Activated gamma-delta T cell treated with Interleukin-2 at 50 U/mL for 16 hours (primary cell): ENCODE measurements at places on chromosomes 3 and 15.

- DNase-seq, result no peak
Measured at GRCh38 chr3:111803123-111803593, 55.9 kb upstream of the PHLDB2 start.

GRCh38 chr3:49723296-49723627 lies 489 bp downstream of the GMPPB start:
- DNase-seq, result peak; percentile 38

DNA sequence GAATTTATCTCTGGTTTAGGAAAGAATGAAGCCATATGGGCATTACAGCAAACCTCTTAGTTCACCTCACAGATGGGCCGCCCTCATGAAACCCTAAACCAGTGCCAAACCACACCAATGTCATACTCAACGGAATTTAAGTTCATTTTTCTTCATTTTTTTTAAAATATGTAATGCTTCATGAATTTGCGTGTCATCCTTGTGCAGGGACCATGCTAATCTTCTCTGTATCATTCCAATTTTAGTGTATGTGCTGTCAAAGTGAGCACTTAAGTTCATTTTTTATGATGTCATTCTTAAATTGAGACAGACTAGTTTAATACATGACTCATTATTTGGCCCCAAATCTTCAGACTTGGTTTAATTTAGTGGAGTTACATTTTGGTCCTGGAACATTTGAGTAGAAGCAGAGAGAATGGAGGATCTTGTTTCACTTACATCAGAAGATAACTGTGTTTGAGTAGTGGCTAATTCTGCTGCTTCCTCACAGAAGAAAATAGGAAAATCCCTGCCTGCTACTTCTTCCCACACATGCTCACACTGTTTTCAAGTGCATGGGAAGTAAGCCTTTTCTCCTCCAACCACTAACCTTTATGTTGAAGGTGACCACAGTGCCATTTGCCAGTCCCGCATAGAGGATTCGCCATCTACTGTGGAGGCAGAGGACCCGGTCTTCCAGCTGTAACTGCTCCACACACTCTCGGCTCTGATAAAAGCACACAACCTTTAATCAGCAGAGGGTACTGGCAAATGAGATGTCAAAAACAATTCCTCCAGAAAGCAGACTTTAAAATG lies 63.3 kb downstream of the ZNF106 start:
- DNase-seq, result no peak

DNA sequence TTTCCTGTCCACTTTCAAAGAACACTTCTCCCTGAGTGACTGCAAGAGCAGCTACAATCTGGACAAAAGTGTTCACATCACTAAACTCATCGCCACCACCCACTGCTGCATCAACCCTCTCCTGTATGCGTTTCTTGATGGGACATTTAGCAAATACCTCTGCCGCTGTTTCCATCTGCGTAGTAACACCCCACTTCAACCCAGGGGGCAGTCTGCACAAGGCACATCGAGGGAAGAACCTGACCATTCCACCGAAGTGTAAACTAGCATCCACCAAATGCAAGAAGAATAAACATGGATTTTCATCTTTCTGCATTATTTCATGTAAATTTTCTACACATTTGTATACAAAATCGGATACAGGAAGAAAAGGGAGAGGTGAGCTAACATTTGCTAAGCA lies 1.8 kb downstream of the CCRL2 start:
- DNase-seq, result no peak

DNA sequence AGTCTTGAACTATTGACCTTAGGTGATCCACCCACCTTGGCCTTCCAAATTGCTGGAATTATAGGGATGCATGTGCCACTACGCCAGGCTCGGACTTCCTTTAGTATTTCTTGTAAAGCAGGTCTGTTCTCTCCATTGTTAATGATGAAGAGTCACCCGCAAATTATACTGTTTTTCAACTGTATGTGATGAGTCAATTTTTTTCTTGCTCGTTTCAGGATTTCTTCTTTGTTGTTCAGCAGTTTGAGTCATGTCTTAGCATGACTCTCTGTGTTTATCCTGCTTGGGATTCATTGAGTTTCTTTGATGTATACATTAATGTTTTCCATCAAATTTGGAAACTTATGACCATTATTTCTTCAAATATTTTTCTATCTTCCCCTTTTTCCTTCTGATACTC lies 28.9 kb downstream of the GRAMD1C start:
- no peak for DNase-seq

- DNase-seq, result no peak
Measured at GRCh38 chr3:159266779-159267178, 464.9 kb downstream of the MFSD1 start.

DNA sequence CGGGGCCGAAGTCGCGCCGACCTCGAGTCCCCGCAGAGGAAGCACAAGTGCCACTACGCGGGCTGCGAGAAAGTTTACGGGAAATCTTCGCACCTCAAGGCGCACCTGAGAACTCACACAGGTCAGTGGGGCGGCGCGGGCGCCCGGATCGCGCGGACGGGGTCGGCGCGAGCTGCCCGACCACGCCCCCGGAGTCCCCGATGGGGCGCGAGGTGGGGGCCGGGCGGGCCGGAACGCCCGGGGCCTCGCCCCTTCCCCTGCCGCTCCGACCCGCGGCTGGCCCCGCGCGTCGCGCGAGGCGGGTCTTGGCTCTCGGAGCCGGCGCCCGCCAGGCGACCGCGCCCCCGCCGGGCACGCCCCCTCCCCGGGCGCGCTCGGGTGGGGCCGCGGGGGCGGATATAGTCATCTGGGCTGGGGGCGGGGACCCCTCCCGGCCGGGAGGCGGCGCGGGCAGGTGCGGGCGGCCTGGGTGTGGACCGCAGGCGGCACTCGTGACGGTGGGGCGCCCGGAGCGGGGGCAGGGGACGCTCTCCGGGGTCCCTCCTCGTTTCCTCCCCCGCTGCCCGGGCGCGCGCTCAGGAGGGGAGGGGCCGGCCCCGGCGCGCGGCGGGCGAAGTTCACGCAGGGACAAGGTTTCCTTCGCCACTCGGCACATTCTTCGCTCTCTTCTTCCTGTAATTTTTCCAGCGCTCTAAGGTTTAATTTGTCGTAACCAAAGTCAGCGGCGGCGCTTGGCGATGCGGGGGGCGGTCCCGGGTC lies 1.2 kb downstream of the KLF13 start:
- peak; percentile 77 for DNase-seq

DNA sequence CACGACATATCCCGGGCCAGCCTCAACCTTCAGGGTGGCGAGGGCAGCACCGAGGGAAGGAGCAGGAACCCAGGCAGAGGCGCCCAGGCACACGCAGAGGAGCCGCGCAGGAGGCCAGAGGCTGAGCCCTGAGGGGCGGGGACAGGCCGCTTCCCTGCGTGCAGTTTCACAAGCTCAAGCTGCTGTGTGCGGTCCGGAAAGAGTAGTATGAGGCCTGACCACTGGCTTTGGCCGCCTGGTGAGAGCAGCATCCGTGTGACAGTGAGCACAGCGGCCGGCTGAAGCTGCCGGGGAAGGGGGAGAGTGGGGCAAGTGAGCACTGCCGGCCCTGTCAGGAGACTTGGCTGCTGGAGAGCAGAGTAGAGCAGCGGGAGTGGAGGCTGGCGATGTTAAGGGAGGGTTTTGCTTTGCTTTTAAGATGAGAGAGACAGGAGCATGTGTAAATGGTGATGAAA lies 8.7 kb downstream of the ZDHHC19 start:
- no peak for DNase-seq

DNA sequence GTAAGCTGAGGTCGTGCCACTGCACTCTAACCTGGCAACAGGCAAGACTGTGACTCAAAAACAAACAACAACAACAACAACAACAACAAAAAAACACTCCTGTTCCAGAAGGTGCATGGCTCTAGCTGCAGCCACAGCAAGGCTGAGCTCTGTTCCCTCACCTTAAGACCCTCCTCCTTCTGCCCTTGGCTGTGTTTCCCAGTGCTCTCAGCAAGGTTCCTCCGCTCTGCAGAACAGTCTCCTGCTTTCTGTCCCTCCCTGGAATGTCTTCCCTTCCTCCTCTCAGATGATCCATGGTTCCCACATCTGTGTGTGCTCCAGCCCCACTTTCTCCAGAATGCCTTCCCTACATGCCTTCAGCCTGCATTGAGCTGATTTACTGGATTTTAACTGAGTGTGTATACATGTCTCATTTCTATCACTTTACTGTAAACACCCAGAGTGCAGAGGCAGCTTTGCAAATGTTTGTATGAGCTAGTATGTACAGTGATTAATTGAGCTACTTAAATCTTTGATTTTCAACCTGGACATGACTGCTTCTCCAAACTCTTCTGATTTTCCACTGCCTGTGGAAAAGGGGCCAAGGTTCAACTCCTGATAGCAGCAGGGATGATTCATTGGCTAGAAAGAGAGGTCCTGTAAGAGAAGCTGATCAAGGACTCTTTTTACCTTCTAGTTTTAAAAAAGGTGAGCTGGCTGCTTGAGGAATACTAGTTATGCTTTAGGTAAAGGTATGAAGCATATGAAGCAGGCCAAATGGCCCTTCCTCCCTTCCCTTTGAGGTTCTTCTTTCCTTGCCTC lies 14.7 kb downstream of the ANKUB1 start:
- DNase-seq, result no peak

- no peak for DNase-seq
Measured at GRCh38 chr3:182382112-182382857, 411.0 kb upstream of the ATP11B start.

GRCh38 chr15:96457841-96458240 lies 127.3 kb downstream of the NR2F2 start:
- no peak for DNase-seq

DNA sequence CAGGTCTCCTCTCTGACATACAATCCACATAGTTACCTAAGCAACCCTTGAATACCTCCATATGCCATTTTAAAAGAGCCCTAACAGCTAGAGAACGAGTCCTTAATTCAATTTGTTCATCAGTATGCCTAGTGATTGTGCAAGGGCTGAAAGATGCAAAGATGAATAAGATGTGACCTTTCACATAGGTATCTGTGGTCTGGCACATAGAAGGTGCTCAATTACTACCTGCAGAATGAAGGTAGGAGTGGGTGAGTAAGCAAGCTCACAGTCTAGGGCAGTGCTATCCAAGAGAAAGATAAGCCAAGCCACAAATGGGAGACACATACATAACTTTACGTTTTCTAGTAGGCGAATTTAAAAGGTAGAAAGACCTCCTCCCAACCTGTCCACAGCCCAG lies 157.9 kb downstream of the OSBPL10 start:
- DNase-seq, result no peak

DNA sequence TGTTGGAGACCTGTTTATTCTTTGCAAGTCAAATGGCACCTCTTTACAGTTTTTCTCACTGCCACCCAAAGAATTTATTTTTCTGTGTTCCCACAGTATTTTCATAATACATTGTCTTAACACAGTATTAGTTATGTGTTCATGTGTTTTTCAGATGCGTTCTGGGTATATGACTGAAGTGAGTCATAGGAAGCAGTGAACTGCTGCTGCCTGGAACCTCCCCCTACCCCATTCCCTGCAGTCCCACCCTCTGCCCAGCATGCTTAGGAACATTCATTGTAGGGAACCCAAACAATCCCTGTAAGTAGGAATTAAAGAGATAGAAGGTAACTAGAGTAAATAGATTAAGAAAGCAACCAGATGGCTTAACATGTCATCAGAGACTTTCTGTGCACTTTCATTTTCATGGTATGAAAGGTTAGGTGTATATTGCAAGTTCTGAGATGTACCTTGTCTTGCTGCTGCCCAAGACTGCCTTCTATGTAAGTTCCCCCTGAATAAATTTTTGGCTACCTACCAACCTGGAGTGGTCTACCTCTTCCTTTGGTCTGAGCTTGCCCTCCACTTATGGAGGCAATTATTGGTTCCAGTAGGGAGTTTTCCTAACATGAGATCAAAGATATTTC lies 21.9 kb upstream of the SQOR start:
- no peak for DNase-seq

DNA sequence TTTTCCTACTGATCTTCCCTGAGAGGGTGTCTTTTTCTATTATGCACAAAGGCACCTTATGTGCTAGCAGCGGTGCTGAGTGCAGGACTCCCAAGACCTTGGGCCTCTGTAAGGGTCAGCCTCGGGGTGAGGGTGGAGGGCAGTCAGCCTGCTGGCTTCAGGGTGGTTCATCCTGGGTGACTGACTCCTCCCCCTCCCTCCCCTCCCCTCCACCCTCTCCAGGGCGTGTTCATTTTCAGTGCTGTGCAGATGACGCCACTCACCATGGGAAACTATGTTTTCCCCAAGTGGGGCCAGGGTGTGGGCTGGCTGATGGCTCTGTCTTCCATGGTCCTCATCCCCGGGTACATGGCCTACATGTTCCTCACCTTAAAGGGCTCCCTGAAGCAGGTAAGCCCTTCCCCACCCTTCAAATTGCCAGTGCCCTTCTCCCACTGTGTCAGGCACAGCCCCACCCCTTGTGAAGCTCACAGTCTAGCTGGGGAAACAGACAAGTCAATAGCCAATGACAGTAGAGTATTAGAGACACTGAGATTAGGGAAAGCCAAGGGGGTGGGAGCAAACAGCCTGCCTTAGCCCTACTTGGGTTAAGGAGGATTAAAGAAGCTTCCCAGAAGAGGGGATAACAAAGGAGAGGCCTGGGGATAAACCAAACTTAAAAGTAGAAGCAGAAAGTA lies 41.9 kb downstream of the SLC6A1 start:
- DNase-seq, result no peak

- DNase-seq, result no peak
Measured at GRCh38 chr3:55203006-55203405, 275.1 kb upstream of the LRTM1 start.

DNA sequence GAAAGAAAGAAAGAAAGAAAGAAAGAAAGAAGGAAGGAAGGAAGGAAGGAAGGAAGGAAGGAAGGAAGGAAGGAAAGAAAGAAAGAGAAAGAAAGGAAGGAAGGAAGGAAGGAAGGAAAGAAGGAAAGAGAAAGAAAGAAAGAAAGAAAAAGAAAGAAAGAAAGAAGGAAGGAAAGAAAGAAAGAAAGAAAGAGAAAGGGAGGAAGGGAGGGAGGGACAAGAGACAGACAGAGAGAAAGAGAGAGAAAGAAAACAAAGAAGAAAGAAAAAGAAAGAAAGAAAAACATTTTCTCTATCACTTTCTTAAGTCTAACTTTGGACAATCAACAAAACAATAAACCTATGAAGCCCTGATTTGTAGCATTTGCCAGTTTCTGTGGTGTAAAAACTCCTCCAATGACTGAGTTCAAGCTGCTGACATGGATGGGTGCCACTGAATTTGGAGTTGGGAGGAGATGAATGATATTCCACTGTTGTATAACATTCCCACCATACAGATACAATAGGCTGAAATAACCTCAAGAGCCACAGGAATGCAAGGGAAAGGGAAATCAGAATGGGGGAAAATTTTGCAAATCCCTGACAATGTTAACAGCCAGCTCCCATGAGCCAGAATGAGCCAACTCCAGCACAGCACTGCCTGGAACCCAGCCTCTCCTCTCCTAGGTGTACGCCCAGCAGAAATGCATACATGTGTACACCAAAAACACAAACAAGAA lies 15.0 kb upstream of the RTP3 start:
- no peak for DNase-seq

- DNase-seq, result no peak
Measured at GRCh38 chr3:58190291-58190690, 20.5 kb downstream of the DNASE1L3 start.

GRCh38 chr3:155166441-155166840 lies 86.3 kb downstream of the MME start:
- no peak for DNase-seq

GRCh38 chr3:141356046-141356445 lies 12.3 kb upstream of the ZBTB38 start:
- DNase-seq, result no peak
